ENCODE measurements at places on chromosomes 6 and 20. TPM values are rescaled to one million over a fixed set of nuclear protein-coding genes. Genes with fewer than 3 reads are reported as not detected.

GDAP1L1 gene
- polyA plus RNA-seq, result 0.30 TPM

RAD21L1 gene
- not detected for polyA plus RNA-seq

ERVFRD-1 gene
- 0.08 TPM for polyA plus RNA-seq

DDX43 gene
- 1.2 TPM for polyA plus RNA-seq

SYTL3 gene
- polyA plus RNA-seq, result 10.5 TPM

WFDC12 gene
- polyA plus RNA-seq, result not detected

WFDC10B gene
- not detected for polyA plus RNA-seq

MTFR2 gene
- 2.2 TPM for polyA plus RNA-seq

EFCAB8 gene
- polyA plus RNA-seq, result 0.15 TPM

C6orf58 gene
- 1.0 TPM for polyA plus RNA-seq

SNRPB gene
- 94.4 TPM for polyA plus RNA-seq

OR12D3 gene
- polyA plus RNA-seq, result not detected

LPIN3 gene
- polyA plus RNA-seq, result 4.7 TPM

RSPO4 gene
- 0.28 TPM for polyA plus RNA-seq

NT5DC1 gene
- 25.7 TPM for polyA plus RNA-seq

OR5V1 gene
- polyA plus RNA-seq, result not detected

TINAG gene
- polyA plus RNA-seq, result not detected

CBFA2T2 gene
- polyA plus RNA-seq, result 17.7 TPM

PSORS1C1 gene
- 0.85 TPM for polyA plus RNA-seq

MUCL3 gene
- not detected for polyA plus RNA-seq

CST4 gene
- not detected for polyA plus RNA-seq

CTNNBL1 gene
- 29.0 TPM for polyA plus RNA-seq

MUC22 gene
- polyA plus RNA-seq, result not detected

SNRPB2 gene
- 60.8 TPM for polyA plus RNA-seq

STMND1 gene
- not detected for polyA plus RNA-seq

EMILIN3 gene
- polyA plus RNA-seq, result 19.7 TPM
